ENCODE measurements at places on chromosomes 16 and 17.

DNA sequence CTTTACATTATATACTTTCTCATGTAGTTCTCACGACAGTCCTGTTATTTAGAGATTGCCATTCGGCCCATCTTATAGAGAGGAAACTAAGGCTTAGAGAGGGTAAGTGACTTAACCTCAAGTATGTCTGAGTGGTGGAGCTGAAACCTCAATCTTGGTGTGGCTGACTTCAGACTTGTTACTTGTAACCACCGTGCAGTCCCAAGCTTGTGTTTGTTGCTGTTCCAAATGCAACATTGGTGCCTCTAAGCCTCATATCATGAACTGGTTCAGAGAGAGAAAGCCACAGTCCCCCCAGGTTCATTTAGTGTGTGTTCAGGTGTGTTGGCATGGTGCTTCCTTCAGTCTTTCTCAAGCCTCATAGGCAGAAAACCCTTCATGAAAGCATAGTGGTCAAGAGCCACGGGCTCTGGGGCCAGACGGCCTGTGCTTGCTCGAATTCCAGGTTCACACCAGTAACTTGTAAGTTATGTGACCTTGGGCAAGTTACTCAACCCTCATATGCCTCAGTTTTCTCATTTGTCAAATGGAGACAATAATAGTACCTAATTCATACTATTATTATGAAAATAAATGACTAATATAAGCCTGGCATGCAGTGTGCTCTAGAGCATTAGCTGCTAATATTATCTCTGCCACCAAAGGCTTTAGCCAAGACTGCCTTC lies 39.9 kb downstream of the CDH1 start:
- no peak for DNase-seq

DNA sequence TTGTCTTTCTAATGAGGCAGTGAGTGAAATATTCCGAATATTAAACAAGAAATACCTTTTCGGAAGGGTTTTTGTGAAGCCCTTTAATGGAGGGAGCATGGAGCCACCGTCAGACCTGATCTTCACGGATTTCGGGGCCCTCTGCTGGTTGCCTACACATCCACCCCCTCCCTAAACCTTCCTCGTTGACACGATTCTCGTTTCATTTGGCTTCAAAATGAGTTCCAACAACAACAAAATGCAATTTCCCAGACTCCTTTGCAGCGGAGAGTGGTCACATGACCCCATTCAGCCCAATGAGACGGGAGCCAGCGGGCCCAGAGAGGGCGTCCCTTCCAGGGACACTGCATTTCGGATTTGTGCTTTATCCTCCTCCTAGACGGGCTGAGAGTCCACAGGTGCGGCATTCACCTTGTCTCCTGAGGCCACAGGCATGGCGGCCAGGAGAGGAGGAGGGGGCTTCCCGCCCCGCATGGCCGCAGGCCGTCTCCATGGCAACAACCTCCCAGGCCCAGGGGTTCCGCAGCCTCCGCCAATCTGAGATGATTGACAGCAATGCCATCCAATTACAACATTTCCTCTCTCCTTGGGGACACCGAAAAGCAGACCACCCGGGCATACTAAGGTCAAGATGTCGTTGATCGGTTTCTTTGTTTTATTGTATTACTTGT lies 259.8 kb downstream of the C16orf95 start:
- DNase-seq: peak; percentile 34

DNA sequence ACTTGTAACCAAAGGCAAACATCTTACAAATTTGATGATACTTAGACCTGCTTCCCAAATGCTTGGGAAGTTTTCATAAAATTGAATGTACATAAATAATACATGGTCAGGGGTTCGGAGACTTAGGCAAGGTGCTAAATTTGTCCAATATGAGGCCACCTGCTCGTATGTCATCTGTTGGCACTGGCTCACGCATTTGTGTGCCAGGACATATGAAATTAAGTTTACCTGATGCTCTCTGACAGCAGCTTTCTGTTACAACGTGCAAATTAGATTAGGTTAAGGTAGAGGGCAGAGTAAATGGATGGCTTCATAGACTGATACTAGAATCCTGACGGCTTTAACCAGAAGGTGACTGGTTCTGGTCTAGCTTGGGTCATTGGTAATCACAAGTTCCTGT lies 970.3 kb upstream of the RBFOX1 start:
- no peak for DNase-seq

DNA sequence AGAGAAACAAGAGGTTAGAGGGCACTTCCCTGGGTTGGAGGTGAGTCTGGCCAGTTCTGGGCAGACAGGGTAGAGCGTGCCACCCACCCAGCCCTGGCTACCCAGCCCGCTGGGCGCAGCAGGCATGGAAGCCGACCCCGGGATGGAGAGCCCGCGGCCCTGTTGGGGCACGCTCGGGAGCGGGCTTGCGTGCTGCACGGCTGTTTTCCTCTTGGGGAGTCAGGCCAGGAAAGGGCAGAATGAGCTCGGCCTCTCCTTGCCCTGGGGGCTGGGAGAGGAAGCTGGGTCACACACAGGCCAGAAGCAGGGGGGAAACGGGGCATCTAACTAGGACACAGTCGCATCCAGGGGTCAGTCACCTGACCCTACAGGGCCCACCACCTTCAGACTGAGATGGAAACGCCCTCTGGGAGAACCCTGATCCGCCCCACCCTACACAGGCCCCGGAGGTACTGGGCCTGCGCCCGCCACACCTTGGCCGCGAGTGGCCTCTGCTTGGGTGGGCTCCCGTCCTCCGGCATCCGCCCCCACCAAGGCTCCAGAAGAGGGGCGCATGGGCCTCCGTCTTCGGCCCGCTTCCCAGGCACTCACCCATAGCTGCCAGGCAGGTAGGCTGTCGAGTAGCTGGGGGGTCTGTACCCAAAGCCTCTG lies 1.2 kb downstream of the SOX15 start:
- DNase-seq: no peak

DNA sequence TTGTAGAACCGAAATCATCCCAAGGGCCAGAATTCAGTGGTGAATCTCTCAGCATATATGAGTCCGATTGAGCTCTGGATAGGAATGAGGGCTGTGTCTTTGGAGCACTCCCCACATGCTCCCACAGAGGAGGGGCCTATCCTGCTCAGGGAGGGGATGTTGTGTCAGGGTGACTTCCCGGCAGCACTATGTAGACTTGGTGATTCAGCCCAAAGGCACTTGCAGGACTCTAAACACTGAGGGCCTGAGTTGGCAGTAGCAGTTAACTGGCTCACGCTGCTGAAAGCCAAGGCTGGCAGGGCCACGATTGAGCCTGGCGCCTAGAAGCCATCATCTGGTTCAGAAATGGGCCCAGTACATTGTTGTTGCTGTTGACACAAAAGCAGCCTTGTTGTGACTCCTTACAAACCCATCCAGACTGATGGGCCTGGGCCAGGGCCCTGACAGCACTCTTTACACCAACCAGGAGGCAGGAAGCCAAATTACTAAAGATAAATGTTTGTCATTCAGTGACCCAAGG lies 31.9 kb downstream of the NMT1 start:
- no peak for DNase-seq

GRCh38 chr16:88318521-88318920 lies 64.2 kb upstream of the ZNF469 start:
- DNase-seq: no peak

Data from NCI-H1930 (cell line).